ENCODE measurements at places on chromosomes 16 and 17.
A peak's percentile ranks its signal among the peaks of the same experiment; 100 is the strongest.

DNA sequence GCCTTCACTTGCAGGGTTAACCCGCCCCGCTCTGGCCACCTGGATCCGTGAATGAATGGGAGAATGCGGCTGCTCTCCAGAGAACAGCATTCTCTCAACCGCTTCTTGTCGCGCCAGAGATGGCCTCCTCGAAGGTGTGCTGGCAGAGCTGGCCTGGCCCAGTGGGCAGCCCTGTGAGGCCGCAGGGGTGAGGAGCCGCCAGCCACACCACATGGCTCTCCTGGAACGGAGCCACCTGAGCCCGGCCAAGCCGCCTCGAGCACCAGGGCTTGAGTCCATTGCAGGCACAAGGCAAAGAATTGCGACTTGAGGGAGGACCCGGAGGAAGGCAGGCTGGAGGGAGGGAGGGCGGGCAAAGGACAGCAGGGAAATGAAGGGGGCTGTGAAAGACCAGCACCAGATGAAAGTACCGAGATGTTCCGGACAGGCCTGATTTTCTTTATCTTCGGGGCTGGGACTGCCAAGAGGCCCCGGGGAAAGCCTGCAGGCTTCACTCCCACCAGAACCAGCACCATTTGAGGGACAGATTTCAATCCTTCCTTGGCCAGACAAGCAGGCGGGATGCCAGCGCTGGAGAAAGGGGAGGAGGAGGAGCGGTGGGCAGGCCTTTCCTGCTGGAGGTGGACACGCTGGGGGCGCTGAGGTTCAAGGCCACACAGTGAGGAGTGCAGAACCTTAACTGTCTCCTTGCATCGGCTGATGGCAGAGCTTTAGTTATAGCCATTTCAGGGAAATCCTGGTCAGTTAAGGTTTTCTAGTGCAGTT, 69.4 kb downstream of the MRC2 start:
- no peak for DNase-seq

DNA sequence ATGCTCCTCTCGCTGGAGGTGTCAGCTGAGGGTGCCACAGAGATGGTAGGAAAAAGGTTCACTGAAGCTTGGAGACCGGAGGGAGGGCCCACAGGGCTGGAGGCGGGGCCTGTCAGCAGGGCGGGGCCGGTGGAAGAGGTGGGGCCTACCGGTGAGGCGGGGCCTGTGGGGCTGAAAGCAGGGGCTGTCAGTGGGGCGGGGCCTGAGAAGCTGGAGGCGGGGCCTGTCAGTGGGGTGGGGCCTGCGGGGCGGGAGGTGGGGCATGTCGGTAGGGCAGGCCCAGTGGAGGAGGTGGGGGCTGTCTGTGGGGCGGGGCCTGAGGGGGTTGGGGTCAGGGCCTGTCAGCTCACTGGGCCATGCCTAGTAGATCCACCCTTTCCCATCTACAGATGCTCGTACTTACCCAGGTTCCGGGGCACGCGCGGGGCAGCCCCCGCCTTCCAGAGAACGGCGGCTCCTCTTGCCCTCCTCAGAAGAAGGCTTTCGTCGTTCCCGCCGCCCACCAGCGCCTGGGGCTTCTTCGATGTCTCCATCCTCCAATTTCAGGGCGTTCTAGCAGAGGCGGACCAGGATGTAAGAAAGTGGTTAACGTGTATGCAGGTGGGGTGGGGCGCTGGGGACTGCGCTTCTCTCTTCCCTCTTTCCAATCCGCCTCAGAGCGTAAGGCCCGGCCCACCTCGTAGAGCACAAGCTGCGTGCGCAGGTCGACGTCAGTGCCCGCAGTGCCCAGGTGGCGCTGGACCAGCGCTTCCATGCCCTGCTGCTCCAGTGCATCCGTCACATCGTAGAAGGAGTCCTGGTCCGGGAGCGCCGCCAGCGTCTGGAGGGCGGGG, 9.8 kb downstream of the TMEM208 start:
- peak; percentile 78 for DNase-seq

- no peak for DNase-seq
Observed at GRCh38 chr17:75133001-75133400, 1.5 kb upstream of the NT5C start.

- DNase-seq, result no peak
Observed at GRCh38 chr16:21179126-21179982, 20.9 kb downstream of the LDAF1 start.

- no peak for DNase-seq
Observed at GRCh38 chr17:10871914-10872313, 34.0 kb upstream of the PIRT start.

GRCh38 chr16:66470556-66470955, 43.5 kb downstream of the BEAN1 start:
- DNase-seq, result no peak

GRCh38 chr17:4074831-4075495, 67.9 kb downstream of the ZZEF1 start:
- no peak for DNase-seq

DNA sequence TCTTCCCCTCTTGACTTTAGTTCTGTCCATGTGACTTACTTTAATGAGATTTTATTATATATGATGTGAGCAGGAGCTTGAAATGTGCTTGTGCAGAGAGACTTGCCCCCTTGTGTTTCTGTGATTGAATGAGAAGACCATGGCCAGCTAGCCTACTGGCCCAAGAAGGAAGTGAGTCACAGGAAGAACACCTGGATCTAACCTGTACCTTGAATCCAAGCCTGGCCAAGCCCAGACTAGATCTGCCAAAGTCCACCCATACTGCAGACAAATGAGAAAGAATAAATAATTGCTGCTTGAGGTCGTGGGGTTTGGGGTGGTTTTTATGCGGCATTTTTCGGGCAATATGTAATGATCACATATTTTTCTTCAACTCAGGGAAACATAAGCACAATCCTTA, 9.6 kb downstream of the ABCA10 start:
- no peak for DNase-seq

DNA sequence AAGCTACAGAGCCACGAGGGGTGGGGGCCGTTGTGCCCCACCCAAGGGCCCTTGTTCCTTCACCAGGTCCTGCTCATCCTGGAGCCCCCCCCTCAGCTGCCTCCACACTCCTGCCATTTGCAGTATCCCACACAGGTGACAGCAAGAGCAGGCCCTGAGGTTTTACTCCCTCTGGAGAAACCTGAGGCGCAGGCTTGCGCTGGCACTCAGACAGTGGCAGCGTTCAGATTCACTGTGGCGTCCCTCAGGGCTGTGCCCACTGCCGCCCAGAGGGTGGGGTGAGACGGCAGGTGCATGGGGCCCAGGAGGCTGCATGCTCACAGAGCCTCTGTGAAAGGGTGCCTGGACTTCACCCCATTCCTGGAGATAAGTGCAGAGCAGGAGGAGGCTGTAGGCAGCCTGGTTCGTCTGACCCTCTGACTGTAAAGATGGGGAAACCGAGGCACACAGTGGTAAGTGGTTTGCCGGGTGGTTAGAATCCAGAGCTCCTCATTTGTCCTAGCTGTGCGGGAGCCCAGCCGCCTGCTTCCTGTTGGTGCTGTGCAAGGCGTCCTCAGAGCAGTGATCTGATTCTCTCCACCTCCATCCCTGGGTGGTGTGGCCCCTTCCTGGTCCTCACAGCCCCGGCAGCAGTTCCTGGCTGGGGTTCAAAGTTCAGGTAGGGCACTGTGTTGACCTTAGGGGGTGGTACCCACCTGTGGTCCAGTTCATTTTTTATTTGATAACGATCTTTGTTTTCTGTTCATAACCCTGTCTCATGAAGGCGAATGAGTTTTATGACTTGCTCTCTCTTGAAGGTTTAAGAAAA, 1.6 kb downstream of the SPIRE2 start:
- no peak for DNase-seq

DNA sequence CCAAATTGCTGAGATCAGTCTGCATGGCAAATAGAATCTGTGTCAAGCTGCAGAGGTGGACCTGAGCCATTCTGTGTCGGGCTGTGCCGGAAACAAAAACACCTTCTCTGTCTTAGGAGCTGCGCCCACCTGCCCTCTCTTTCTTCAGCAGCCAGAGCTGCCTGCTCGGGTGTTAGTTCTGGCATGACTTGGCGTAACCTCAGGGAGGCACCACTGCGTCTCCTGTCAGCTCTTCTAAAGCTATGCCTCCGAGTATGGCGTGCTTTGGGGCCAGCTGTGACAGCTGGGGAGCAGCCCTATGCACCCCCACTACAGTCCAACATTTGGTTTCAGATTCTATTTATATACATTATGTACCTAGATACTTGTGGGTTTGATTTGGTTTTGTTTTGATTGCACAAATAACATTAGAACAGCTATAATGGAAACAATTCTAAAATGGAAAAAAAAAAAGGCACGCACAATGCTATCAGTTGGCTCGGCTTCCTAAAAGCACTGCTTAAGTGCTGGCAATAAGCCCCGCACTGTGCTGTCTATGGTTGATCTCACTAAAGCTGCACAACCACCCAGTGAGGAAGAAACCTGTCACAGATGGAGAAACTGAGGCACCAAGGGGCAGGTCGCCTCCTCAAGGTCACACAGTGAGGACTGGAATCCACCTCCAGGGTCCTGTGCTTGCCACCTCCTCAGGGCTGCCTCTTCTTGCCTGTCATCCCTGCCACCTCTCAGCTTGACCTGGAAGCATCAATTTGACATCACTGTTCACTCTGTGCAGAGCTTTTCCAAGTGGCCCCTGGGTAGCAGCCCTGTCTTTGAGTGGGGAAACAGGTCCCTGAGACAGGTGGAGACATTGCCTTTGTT, 18.7 kb upstream of the ADGRG1 start:
- DNase-seq, result peak; percentile 63

- DNase-seq, result no peak
Observed at GRCh38 chr16:23434380-23434779, 18.6 kb downstream of the COG7 start.

All from stimulated activated CD4-positive, alpha-beta T cell treated with anti-CD3 and anti-CD28 coated beads, Interleukin-12 subunit alpha, Interleukin-12 subunit beta, amount 100 ng/mL, for 48 hours (primary cell).